ENCODE measurements at places on chromosomes 4 and X. TPM values are rescaled to one million over a fixed set of nuclear protein-coding genes. Genes with fewer than 3 reads are reported as not detected.
A peak's percentile ranks its signal among the peaks of the same experiment; 100 is the strongest.

DNA sequence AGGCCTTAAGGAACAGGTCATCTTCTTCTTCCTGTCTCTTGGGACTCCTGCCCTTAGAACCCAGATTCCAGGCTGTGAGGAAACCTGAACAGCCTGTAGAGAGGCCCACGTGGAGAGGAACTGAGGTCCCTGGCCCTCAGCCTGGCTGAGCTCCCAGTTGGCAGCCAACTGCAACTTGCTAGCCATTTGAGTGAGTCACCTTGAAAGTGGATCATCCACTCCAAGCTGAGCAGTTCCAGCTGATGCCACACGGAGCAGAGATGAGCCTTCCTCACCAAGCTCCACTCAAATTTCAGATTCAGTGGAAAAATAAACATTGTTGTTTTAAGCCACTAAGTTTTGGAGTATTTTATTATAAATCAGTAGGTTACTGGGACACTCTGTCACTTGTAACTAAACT is 392.5 kb downstream of the BCOR start:
- DNase-seq, result peak; percentile 11

DNA sequence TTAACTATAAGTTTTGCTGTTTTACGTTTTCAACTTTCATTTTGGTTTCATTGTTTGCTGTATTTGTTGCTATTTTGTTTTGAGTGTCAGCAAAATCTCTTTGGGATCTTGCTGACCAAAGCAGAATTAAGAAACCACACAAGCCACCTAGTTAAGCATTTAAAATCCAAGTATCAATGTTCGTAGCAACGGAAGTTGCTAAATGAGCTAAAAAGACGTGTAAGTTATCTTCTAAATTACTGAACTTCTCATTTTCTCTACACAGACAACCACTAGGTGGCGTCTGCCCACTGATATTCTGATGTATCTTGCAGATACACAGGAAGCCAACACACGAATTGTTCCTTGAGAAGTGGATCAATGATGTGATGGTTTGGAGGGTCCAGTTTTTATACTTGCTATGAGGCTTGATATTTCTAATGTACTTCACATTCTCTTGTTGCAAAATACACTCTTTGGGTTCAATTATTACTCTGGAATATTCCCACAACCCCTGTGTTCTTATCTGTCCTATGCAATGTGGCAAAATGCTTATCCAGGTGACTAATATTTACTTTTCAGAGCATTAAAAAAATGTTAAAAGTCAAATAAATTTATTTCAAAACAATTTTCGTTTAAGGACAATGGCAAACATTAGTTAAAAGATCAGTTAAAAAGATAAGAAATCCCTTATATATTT is 250.5 kb downstream of the TECRL start:
- DNase-seq, result peak; percentile 0

GRCh38 chrX:12978205-12979025 is 3.5 kb downstream of the TMSB4X start:
- peak; percentile 3 for DNase-seq

GRCh38 chr4:71231129-71232055 is 107.4 kb upstream of the SLC4A4 start:
- peak; percentile 23 for DNase-seq

GRCh38 chrX:12986886-12987285 is 12.0 kb downstream of the TMSB4X start:
- no peak for DNase-seq

DNA sequence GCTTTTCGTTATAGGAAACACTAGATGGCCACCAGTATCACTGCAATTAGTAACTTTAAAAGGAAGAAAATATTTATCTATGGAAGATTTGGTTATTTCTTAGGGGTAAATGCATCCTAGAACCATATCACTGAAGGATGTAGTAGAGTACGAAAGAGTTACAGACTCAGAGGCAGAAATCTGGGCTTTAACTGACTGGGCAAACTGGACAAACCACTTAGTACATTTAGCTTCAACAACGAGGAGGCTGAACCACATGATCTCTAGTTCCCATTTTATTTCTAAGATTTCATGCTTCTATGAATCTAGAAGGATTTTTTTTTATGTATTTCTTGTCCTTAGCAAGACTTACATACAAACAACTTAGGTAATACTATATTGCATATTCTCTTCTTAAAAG is 93.0 kb downstream of the SMARCA5 start:
- no peak for DNase-seq

GRCh38 chr4:158998624-158999023 is 104.3 kb upstream of the RAPGEF2 start:
- no peak for DNase-seq

DNA sequence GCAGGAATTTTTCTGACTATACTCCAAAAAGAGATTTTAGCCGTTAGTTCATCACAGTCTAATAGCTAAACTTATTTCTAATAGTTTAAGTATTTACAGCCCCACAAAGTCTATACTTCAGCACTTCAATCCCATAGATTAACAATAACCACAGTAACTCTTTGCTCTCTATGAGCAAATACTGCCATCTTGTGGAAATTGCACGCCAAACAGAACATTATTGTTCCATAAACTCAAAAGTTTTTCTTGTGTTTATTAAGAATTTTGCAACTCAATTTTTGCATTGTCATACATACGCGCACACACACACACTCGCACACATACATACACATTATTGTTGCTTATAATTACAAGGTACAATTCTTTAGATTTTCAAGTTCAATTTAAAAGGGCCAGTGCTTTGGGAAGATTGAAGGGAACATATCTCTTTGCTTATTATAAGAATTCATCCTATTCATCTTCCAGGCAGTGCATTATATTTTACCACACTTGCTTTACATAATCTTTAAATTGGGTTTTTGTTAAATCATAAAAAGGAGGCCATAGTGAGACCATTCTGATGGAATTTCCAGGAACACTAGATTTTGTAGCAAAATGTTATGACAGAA is 63.8 kb upstream of the ATOH1 start:
- no peak for DNase-seq

DNA sequence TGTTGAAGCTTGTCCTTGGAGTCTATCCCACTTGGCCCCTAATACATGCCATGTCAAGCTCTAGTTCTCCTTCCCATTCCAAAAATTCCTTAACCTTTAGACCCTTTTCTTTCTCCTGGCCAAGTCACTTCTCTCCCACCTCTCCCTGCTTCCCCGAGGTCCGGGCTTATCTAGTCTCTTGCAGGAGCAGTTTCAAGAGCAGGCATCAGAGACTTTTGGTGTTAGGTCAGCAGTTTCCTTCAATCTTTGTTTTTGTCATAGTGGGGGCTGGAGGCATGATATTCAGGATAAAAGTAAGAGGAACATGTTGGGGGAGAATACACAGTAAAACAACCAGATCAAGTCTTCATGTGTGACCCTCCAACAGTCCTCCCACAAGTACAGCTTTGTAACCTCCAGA is 11.5 kb upstream of the IDS start:
- no peak for DNase-seq

Gene KCNIP4
- 19.8 TPM for total RNA-seq

Gene CXCL3
- 1.2 TPM for total RNA-seq

Gene RASGEF1B
- 63.2 TPM for total RNA-seq

Gene UGT2A3
- under 0.01 TPM for total RNA-seq

Gene TRIML2
- total RNA-seq, result not detected

Gene NPY5R
- total RNA-seq, result 30.1 TPM

Gene FGFRL1
- 2.3 TPM for total RNA-seq
